SJCRH30 (cell line): ENCODE measurements at places on chromosomes 3 and 15. TPM values are rescaled to one million over a fixed set of nuclear protein-coding genes. Genes with fewer than 3 reads are reported as not detected.
A peak's percentile ranks its signal among the peaks of the same experiment; 100 is the strongest.

The VGLL3 gene
- total RNA-seq: 77.4 and 86.6 TPM in 2 replicates

The TMEM212 gene
- not detected in 2 replicates for total RNA-seq

GRCh38 chr3:108394563-108394962 lies 98.2 kb downstream of the HHLA2 start:
- H3K4me3 ChIP-seq: no peak overlapping the region
- H3K4me1 ChIP-seq: no peaks in the 10 kb centered on the region
- H3K36me3 ChIP-seq: no peaks in the 10 kb centered on the region
- no peak overlapping the region for H3K27ac ChIP-seq

The ACTRT3 gene
- total RNA-seq: not detected in 2 replicates

- H3K4me3 ChIP-seq: no peak overlapping the region
- DNase-seq: no peak
- no peaks in the 10 kb centered on the region for H3K4me1 ChIP-seq
- no peaks in the 10 kb centered on the region for H3K27me3 ChIP-seq
Observed at GRCh38 chr15:47587940-47588802, 129.1 kb upstream of the SEMA6D start.

The AMIGO3 gene
- 3.9 and 4.2 TPM in 2 replicates for total RNA-seq

DNA sequence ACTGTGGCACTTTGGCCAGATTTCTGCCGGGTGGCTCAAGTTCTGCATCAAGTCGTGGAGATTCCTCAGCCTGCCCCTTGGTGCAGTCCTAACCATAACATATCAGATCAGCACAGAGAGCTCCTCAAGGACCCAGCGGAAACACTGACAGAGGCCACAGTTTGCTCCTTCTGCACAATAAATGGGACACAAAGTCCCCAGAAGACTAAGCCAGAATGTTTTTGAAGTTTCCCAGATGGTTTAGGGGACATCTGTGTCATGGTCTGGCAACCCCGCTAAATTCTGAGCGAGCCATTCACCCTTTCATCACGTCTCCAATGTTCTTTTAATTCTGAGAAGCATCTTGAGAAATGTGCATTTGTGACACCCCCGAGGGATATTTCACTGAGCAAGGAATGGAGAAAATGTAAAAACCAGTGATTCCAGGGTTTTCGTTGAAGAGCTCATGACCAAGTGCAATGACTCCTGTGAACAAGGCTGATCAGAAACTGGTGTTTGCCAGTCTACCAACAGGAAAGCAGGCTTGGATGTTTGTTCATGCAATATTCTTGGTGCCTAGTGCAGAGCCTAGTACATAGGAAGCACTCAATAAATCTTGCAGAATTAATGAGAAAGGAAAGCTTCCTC lies 64.8 kb upstream of the LMCD1 start:
- H3K4me3 ChIP-seq: no peak overlapping the region
- DNase-seq: no peak
- no peaks in the 10 kb centered on the region for H3K4me1 ChIP-seq
- no peaks in the 10 kb centered on the region for H3K27me3 ChIP-seq
- no peaks in the 10 kb centered on the region for H3K36me3 ChIP-seq
- H3K27ac ChIP-seq: no peak overlapping the region

GRCh38 chr15:31806106-31806505 lies 224.2 kb upstream of the CHRNA7 start:
- no peaks in the 10 kb centered on the region for H3K36me3 ChIP-seq
- no peak overlapping the region for H3K4me3 ChIP-seq
- H3K4me1 ChIP-seq: no peaks in the 10 kb centered on the region
- no peaks in the 10 kb centered on the region for H3K27me3 ChIP-seq

GRCh38 chr15:73141216-73141900 lies 89.1 kb downstream of the NEO1 start:
- no peak overlapping the region for H3K27ac ChIP-seq
- H3K27me3 ChIP-seq: no peaks in the 10 kb centered on the region
- H3K4me1 ChIP-seq: no peaks in the 10 kb centered on the region
- H3K36me3 ChIP-seq: no peaks in the 10 kb centered on the region

The DOCK3 gene
- total RNA-seq: 0.08 TPM in 2 replicates

The CDC25A gene
- 83.1 and 92.0 TPM in 2 replicates for total RNA-seq

- H3K27me3 ChIP-seq: no peaks in the 10 kb centered on the region
- no peak overlapping the region for H3K4me3 ChIP-seq
- no peak overlapping the region for H3K27ac ChIP-seq
Observed at GRCh38 chr15:75861750-75862402, 18.6 kb downstream of the UBE2Q2 start.

The DPPA4 gene
- not detected in 2 replicates for total RNA-seq

DNA sequence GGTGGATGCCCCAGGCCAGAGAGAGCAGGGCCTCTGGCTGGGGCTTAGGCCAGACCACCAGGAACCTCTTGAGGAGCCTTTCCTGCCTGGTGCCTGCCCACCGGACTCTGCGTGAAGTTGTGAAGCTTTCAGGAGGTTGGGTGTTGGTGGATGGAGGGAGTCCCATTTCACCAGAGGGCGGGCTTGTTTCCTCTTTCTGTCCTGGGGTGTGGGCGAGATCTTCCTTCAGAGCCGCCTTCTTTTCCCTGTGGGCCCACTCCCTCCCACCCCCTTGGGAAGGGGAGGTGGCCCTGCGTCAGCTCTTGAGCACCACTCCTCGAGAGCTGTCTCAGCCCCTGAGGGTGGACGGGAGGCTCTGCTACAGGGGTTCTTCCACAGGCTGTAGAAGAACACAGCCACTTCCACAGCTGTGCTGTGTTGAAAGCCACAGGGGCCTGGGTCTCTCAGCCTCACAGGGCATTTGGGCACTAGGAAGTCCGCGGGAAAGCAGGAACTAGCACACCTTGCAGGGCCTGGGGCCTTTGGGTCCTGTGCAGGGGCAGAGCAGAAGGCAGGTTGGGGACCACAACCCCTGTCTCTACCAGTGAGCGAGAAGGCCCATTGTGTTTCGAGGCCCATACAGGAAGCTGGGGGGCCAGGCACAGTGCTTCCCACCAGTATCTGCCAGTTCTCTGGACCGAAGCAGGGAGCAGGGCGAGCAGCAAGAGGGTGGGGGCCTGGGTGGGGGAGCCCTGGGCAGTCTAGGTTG lies 2.1 kb downstream of the AMIGO3 start:
- H3K27ac ChIP-seq: no peak overlapping the region
- peaks cover 10% of the 10 kb centered on the region; the same call in 1 of the 2 replicates for H3K36me3 ChIP-seq
- DNase-seq: no peak
- no peaks in the 10 kb centered on the region for H3K4me1 ChIP-seq
- H3K4me3 ChIP-seq: no peak overlapping the region
- H3K27me3 ChIP-seq: no peaks in the 10 kb centered on the region

The ACKR2 gene
- not detected in 2 replicates for total RNA-seq

The ALS2CL gene
- total RNA-seq: 6.5 and 9.4 TPM in 2 replicates

- H3K27me3 ChIP-seq: no peaks in the 10 kb centered on the region
- H3K27ac ChIP-seq: no peak overlapping the region
- H3K4me1 ChIP-seq: no peaks in the 10 kb centered on the region
Observed at GRCh38 chr3:36475558-36475957, 95.3 kb downstream of the STAC start.

The POTEB3 gene
- total RNA-seq: not detected in 2 replicates

The IQCF5 gene
- not detected in 2 replicates for total RNA-seq

- DNase-seq: no peak
- no peaks in the 10 kb centered on the region for H3K4me1 ChIP-seq
- H3K36me3 ChIP-seq: no peaks in the 10 kb centered on the region
- H3K4me3 ChIP-seq: no peak overlapping the region
- no peaks in the 10 kb centered on the region for H3K27me3 ChIP-seq
Observed at GRCh38 chr15:79677241-79677640, 219.6 kb downstream of the MTHFS start.

The SERINC4 gene
- not detected in 2 replicates for total RNA-seq

The GPR62 gene
- not detected in 2 replicates for total RNA-seq

DNA sequence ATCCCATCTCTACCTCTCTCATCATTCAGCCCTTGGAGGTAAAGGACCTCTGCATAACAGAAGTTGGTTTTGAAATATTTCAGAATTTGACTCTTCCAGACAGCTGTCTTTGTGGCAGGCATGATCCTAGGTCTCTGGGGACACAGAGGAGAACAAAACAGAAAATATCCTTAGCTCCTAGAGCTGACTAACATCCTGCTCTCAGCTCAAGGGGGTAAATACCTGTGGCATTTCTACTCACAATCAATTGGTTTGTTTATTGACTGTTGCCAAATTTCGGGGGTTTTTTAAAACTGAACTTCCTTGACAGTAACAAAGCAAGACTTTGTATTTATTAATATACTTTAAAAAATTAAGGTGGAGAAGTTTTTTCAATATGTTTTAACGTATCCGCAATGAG lies 78.8 kb downstream of the EOMES start:
- DNase-seq: peak; percentile 63
- H3K27ac ChIP-seq: peak overlapping the region; percentile 54
- peaks cover 24% of the 10 kb centered on the region for H3K4me1 ChIP-seq
- H3K36me3 ChIP-seq: no peaks in the 10 kb centered on the region
- peak overlapping the region; percentile 24 for H3K4me3 ChIP-seq

DNA sequence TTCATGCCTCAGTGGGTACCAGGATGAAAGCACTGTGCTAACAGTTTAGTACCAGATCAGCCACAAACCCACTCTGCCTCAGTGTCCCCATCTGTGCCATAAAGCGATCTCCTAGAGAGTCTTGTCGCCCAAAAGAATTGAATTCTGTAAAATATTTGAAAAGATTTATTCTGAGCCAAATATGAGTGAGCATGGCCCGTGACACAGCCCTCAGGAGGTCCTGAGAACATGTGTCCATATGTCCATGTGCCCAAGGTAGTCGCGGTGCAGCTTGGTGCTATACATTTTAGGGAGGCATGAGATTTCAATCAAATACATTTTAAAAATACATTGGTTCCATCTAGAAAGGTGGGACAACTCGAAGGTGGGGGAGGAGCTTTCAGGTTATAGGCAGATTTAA lies 15.4 kb upstream of the NOX5 start:
- H3K4me1 ChIP-seq: no peaks in the 10 kb centered on the region
- H3K4me3 ChIP-seq: no peak overlapping the region
- DNase-seq: no peak
- H3K27ac ChIP-seq: no peak overlapping the region

DNA sequence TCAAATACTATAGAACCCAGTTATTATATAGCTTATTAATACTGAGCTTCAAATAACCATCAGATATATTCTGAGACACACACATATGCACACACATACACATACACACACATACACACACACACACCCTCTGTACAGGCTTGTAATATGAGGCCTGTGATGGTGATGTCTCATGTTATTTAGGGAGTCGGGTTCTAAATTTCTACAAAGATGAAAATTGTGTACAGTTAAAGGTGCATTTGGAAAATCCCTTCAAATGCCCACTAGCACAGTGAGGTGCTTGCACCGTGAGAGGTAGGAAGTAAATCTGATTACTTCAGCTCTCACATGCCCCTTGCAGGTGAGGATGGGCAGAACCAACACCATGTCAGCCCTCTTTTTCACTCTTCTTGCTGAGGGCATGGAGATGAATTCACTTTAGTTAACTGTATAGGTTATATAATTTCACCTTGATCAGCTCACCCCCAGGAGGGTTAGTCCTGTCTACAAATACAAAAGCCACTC lies 294.5 kb upstream of the PROK2 start:
- DNase-seq: no peak
- H3K27ac ChIP-seq: no peak overlapping the region
- no peaks in the 10 kb centered on the region for H3K27me3 ChIP-seq
- H3K4me3 ChIP-seq: no peak overlapping the region
- H3K4me1 ChIP-seq: no peaks in the 10 kb centered on the region

GRCh38 chr3:4030624-4031023 lies 231.4 kb downstream of the LRRN1 start:
- H3K36me3 ChIP-seq: no peaks in the 10 kb centered on the region
- no peak for DNase-seq
- no peak overlapping the region for H3K27ac ChIP-seq
- no peaks in the 10 kb centered on the region for H3K4me1 ChIP-seq
- H3K27me3 ChIP-seq: no peaks in the 10 kb centered on the region

- no peak overlapping the region for H3K27ac ChIP-seq
- no peaks in the 10 kb centered on the region for H3K27me3 ChIP-seq
- DNase-seq: no peak
- H3K4me1 ChIP-seq: no peaks in the 10 kb centered on the region
Observed at GRCh38 chr3:7788881-7789280, 712.7 kb upstream of the LMCD1 start.

The CADPS gene
- not detected in 2 replicates for total RNA-seq

- DNase-seq: no peak
- peaks cover 3% of the 10 kb centered on the region; the same call in 1 of the 2 replicates for H3K4me1 ChIP-seq
- H3K27ac ChIP-seq: no peak overlapping the region
- no peaks in the 10 kb centered on the region for H3K36me3 ChIP-seq
Observed at GRCh38 chr15:57583282-57583681, 8.4 kb upstream of the MYZAP start.

DNA sequence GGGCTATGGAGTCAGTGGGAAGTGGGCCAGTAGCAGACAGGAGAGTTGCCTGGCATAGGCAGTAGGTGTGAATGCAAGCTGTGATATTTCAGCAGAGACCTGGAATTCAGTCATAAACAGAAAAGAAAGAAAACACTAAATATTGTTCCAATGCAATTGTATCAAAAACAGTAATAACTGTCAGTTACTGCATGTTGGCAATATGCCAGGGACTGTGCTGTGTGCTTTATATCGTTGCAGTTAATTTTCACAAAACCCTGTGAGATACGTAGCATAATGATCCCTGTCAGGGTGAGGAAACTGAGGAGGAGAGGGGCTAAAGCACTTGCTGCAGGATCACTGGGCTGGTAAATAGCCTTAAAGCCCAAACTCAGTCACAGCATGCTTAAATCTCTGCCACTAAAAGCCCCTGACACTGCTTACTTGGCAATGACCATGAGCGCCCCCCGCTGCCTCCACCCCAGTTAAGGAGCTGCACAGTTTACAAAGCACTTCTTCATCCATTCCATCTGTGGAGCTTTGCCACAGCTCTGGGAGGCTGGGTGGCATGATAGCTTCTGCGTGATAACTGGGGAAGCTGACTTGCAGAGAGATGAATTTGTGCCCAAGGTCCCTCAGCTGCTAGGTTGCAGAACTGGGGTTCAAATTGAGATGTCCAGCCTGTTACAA lies 3.9 kb downstream of the SLC6A1 start:
- H3K4me3 ChIP-seq: no peak overlapping the region
- H3K27ac ChIP-seq: no peak overlapping the region
- DNase-seq: no peak
- H3K4me1 ChIP-seq: no peaks in the 10 kb centered on the region
- H3K36me3 ChIP-seq: no peaks in the 10 kb centered on the region

DNA sequence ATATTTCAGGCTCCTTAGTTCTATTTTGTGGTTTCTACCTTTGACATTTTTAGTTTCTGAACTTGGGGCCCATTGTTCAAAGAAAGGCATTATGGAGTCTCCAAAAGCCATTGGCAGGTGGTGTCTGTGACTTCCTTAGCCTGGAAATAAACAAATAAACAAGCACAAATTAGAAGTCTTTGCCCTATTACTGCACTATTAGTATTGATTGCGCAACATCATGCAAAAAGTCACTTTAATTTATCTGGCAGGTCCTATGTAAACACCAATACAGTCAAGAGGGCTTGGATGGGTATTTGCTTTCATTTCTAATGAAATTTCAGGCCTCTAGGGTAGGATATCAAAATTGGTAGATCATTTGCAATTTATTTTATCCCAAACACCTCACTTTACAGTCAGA lies 85.6 kb downstream of the LPP start:
- H3K36me3 ChIP-seq: no peaks in the 10 kb centered on the region
- H3K4me1 ChIP-seq: no peaks in the 10 kb centered on the region
- no peak for DNase-seq
- no peak overlapping the region for H3K4me3 ChIP-seq
